ENCODE measurements at places on chromosomes 13 and 19. TPM values are rescaled to one million over a fixed set of nuclear protein-coding genes. Genes with fewer than 3 reads are reported as not detected.

GRCh38 chr19:38953677-38954076, 21.9 kb downstream of the FBXO17 start:
- DNase-seq: no peak
- H3K27ac ChIP-seq: no peak overlapping the region
- no peaks in the 10 kb centered on the region for H3K36me3 ChIP-seq
- H3K4me3 ChIP-seq: no peak overlapping the region
- H3K27me3 ChIP-seq: peaks cover 3% of the 10 kb centered on the region

- H3K36me3 ChIP-seq: no peaks in the 10 kb centered on the region
Observed at GRCh38 chr19:39918183-39918651, 16.2 kb downstream of the FCGBP start.

DNA sequence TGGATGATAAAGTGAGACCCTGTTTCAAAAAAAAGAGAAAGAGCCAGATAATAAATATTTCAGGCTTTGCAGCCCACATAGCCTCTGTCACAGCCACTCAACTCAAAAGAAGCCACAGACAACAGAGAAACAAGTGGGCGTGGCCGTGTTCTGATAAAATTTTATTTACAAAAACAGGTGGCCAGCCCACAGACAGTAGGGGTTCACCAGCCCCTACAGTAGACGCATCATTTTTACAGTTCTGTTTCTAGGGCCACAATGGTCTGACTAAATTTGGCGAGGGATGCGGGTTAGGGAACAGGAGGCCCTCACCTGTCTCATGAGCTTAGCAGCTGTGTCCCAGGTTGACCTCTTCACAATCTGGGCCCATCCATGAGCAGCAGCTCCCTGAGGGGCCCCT, 59.5 kb downstream of the ARHGEF18 start:
- H3K36me3 ChIP-seq: peaks cover 3% of the 10 kb centered on the region
- H3K4me3 ChIP-seq: no peak overlapping the region
- peaks cover 6% of the 10 kb centered on the region for H3K4me1 ChIP-seq
- no peaks in the 10 kb centered on the region for H3K27me3 ChIP-seq
- H3K27ac ChIP-seq: no peak overlapping the region
- no peak for DNase-seq

GRCh38 chr13:113647351-113648215, 10.4 kb downstream of the ATP4B start:
- no peak for DNase-seq
- no peaks in the 10 kb centered on the region for H3K4me1 ChIP-seq
- H3K4me3 ChIP-seq: no peak overlapping the region
- no peaks in the 10 kb centered on the region for H3K27me3 ChIP-seq
- H3K36me3 ChIP-seq: peaks cover 30% of the 10 kb centered on the region
- no peak overlapping the region for H3K27ac ChIP-seq

SH2D3A gene
- not detected for total RNA-seq

- H3K4me1 ChIP-seq: peaks cover 12% of the 10 kb centered on the region
- DNase-seq: no peak
- no peak overlapping the region for H3K27ac ChIP-seq
- H3K4me3 ChIP-seq: no peak overlapping the region
Observed at GRCh38 chr13:50612717-50613116, 230.8 kb downstream of the DLEU7 start.

CRLF1 gene
- total RNA-seq: 0.68 TPM

DNA sequence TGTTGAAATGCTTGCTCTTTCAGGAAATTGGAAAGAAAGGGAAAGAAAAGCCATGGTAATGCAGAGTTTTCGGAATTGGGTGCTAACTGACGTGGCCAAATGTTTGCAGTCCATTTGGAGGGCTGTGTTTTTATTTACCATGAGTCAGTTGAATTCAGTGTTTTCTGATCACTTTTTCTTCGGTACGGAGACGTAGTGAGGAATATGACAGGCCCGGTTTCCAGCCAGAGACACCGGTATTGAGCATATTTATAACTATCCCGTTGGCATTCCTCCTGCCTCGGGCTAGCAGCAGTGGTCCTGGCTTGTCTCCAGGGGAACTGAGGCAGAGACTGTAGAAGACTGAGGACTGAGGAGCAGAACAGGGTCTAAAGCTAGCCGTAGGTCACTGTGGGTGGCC, 1.0 kb downstream of the CDC16 start:
- DNase-seq: no peak
- H3K27me3 ChIP-seq: peaks cover 13% of the 10 kb centered on the region
- H3K27ac ChIP-seq: peak overlapping the region; percentile 54
- H3K4me1 ChIP-seq: peaks cover 17% of the 10 kb centered on the region
- H3K4me3 ChIP-seq: peak overlapping the region; percentile 96
- peaks cover 13% of the 10 kb centered on the region for H3K36me3 ChIP-seq

GRCh38 chr13:99254830-99255229, 3.3 kb downstream of the GPR18 start:
- no peaks in the 10 kb centered on the region for H3K27me3 ChIP-seq
- H3K36me3 ChIP-seq: peaks cover 13% of the 10 kb centered on the region
- no peak overlapping the region for H3K4me3 ChIP-seq
- H3K4me1 ChIP-seq: peaks cover 8% of the 10 kb centered on the region

- no peak for DNase-seq
- no peaks in the 10 kb centered on the region for H3K36me3 ChIP-seq
- no peak overlapping the region for H3K27ac ChIP-seq
- peaks cover 9% of the 10 kb centered on the region for H3K4me1 ChIP-seq
Observed at GRCh38 chr13:31846961-31847752, 107.8 kb downstream of the RXFP2 start.

LILRA6 gene
- total RNA-seq: not detected

DNA sequence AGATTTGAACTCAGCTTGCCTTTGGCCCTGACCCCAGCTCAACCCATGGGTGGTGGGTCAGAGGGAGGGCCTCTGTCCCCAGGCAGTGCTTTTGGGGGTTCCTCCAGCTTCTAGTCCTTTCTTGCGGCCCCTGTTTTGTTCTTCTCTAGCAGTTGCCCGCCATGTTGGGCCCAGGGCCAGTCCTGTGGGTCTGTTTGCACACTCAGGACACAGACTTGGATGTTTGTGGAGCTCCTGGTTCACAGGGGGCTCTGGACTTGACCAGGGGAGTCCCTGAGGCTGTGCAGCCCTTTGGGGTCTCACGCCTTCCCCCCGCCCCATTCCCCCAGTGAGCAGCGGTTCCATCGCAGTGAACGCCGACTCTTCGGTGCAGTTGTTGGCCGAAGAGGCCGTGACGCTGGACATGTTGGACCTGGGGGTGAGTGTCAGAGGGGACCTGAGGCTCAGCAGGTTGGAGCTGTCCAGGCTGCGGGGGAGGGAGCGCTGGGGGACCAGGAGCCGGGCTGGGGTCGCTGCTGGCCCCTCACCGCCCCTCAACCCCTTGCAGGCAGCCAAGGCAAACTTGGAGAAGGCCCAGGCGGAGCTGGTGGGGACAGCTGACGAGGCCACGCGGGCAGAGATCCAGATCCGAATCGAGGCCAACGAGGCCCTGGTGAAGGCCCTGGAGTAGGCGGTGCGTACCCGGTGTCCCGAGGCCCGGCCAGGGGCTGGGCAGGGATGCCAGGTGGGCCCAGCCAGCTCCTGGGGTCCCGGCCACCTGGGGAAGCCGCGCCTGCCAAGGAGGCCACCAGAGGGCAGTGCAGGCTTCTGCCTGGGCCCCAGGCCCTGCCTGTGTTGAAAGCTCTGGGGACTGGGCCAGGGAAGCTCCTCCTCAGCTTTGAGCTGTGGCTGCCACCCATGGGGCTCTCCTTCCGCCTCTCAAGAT, 2.5 kb downstream of the ATP5F1D start:
- H3K4me1 ChIP-seq: peaks cover 12% of the 10 kb centered on the region
- H3K27ac ChIP-seq: no peak overlapping the region
- H3K36me3 ChIP-seq: no peaks in the 10 kb centered on the region
- peaks cover 2% of the 10 kb centered on the region for H3K27me3 ChIP-seq
- peak; percentile 84 for DNase-seq
- H3K4me3 ChIP-seq: peak overlapping the region; percentile 89

FFAR3 gene
- not detected for total RNA-seq

CYP2A6 gene
- total RNA-seq: not detected

DNA sequence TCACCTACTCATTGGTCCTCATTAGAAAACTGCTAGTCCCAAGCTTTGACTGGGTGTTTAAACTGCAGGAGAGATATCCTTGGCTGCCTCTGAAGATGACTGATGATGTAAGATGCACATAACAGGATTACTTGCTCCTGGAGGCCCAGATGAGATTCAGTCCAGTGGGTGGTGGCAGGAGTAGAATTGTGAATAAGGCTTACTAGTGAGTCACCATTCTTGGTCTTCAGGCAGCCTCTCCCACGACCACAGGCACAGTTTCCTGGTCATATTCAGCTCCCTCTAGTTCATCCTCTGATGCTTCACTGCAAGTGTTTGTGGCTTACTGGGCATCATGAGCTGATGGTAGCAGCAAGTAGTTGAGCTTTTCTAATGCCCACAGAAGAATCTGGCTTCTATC, 12.1 kb downstream of the SERTM1 start:
- H3K4me1 ChIP-seq: no peaks in the 10 kb centered on the region
- H3K27me3 ChIP-seq: peaks cover 40% of the 10 kb centered on the region
- H3K27ac ChIP-seq: no peak overlapping the region
- no peak for DNase-seq

DNA sequence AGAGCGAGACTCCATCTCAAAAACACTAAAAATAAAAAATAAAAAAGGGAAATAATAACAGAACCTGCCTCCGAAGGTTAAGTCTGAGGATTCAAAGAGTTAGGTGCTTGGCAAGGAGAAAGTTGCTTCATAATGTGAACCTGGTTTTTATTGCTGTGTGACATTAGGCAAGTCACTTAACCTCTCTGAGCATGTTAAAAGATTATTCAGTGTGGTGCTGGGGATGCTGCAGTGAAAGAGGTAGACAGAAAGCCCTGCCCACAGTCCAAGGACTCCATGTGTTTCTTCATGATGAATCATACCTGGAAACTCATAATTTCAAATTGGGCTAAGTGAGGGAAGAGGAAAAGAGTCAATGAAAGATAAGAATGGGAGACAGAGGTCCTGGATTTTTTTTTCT, 2.4 kb downstream of the IL27RA start:
- H3K36me3 ChIP-seq: no peaks in the 10 kb centered on the region
- H3K4me3 ChIP-seq: no peak overlapping the region
- DNase-seq: no peak
- H3K27me3 ChIP-seq: peaks cover 13% of the 10 kb centered on the region

- no peak for DNase-seq
- H3K4me1 ChIP-seq: no peaks in the 10 kb centered on the region
- no peaks in the 10 kb centered on the region for H3K27me3 ChIP-seq
- no peak overlapping the region for H3K4me3 ChIP-seq
- no peak overlapping the region for H3K27ac ChIP-seq
Observed at GRCh38 chr19:33252971-33253370, 27.3 kb upstream of the SLC7A10 start.

PRTN3 gene
- not detected for total RNA-seq

DNA sequence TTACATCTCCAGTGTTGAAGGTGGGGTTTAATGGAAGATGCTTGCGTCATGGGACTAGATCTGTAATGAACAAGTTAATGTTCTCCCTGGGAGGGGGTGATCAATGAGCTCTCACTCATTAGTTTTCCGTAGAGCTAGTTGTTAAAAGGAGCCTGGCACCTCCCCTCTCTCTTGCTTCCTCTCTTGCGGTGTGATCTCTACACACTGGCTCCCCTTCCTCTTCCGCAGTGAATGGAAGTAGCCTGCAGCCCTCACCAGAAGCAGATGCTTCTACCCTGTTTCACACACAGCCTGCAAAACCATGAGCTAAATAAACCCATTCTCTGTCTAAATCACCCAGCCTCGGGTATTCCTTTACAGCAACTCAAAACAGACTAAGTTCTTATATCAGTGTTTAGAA, 318.8 kb downstream of the SLITRK1 start:
- DNase-seq: no peak
- no peaks in the 10 kb centered on the region for H3K4me1 ChIP-seq
- H3K36me3 ChIP-seq: no peaks in the 10 kb centered on the region
- H3K27ac ChIP-seq: no peak overlapping the region

PPP1R13L gene
- 8.2 TPM for total RNA-seq
